Mesothelial cell of epicardium (in vitro differentiated cells): ENCODE measurements at places on chromosomes 2 and 18. TPM values are rescaled to one million over a fixed set of nuclear protein-coding genes. Genes with fewer than 3 reads are reported as not detected.

TRPM8 gene
- not detected in 3 replicates for total RNA-seq

GRCh38 chr18:76234676-76235060 lies 260.4 kb downstream of the ZNF516 start:
- DNase-seq: no peak

GRCh38 chr2:12928197-12928774 lies 211.6 kb downstream of the TRIB2 start:
- DNase-seq: no peak

GRCh38 chr2:24915796-24916195 lies 4.2 kb downstream of the ADCY3 start:
- no peak for DNase-seq

CPSF3 gene
- total RNA-seq: 44.9 to 47.3 TPM (median 45.1 TPM) in 3 replicates

ERLEC1 gene
- 34.2 to 36.8 TPM (median 34.9 TPM) in 3 replicates for total RNA-seq

DNA sequence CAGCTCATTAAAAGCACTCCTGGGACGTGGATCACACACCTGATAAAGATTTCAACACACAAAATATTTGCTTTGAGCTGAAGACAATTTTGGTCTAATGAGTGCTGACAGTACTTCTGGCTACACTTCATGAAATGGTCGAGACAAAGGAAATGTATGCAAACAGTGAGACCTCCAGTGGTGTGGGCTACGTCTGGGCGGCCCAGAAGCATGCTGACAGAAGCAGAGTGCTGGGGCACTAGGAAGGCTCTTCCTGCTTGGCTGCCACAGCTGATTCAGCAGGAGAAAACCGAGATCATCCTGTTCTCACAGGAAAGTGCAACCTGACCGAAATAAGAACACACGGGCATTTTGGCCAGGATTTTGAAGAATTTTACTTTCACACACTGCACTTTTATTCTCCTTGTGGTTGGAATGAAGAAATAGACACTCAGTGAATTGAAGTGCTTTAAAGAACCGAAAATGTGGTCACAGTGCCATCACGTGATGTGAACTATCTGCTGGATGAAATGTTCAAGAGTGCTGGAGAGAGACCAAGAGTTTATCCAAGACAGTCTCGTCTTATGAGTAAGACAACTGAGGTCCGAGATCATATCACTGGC lies 149.5 kb downstream of the CCBE1 start:
- no peak for DNase-seq

- DNase-seq: no peak
Measured at GRCh38 chr2:161100211-161100895, 59.9 kb upstream of the TANK start.

KCNS3 gene
- total RNA-seq: 2.4 to 3.1 TPM (median 2.7 TPM) in 3 replicates

CHST9 gene
- 1.8 to 2.4 TPM (median 2.3 TPM) in 3 replicates for total RNA-seq

DNA sequence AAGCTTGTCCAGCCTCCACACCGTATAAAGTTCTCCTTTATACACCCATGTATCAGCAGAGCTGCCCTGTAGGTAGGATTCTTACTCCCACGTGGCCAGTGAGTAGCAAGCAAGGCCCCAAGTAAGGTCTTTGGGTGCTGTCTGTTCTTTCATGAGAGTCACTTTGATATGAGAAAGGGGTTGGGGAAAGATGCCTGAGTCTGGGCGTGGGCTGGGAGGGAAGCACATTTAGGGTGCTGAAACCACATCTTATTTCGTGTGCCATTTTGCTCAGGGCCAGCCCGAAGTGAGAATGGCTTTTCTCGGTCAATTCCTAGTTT lies 436 bp upstream of the ITPRIPL1 start:
- no peak for DNase-seq

- no peak for DNase-seq
Measured at GRCh38 chr2:215615803-215616174, 179.9 kb upstream of the FN1 start.

ANKRD30BL gene
- total RNA-seq: not detected in 3 replicates

GRCh38 chr2:37827911-37828511 lies 97.1 kb upstream of the RMDN2 start:
- DNase-seq: peak; percentile 46

PXDN gene
- total RNA-seq: 274 to 292 TPM (median 277 TPM) in 3 replicates

GRCh38 chr2:205024822-205025518 lies 479.7 kb downstream of the PARD3B start:
- DNase-seq: no peak

- no peak for DNase-seq
Measured at GRCh38 chr2:181984814-181985631, 630 bp upstream of the PPP1R1C start.

VIT gene
- 0.45 to 0.78 TPM (median 0.73 TPM) in 3 replicates for total RNA-seq

DNA sequence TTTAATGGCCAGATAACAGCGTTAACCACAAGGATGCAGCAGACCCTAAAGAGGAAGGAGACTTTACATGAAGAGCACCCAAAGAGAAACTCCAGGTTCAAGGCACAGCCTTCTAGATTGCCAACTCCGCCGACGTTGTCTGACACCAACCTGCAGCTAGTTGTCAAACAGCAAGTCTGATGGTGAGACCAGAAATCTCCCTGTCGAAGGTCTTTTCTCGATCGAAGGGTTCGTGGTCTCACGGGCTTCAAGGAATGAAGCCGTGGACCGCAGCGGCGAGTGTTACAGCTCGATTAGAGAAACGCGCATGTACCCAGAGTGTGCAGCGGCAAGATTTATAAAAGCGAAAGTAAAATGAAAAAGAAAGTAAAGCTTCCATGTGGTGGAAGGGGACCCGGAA lies 656.3 kb downstream of the XIRP2 start:
- no peak for DNase-seq

CFAP221 gene
- total RNA-seq: 3.5 to 4.6 TPM (median 4.5 TPM) in 3 replicates

DNA sequence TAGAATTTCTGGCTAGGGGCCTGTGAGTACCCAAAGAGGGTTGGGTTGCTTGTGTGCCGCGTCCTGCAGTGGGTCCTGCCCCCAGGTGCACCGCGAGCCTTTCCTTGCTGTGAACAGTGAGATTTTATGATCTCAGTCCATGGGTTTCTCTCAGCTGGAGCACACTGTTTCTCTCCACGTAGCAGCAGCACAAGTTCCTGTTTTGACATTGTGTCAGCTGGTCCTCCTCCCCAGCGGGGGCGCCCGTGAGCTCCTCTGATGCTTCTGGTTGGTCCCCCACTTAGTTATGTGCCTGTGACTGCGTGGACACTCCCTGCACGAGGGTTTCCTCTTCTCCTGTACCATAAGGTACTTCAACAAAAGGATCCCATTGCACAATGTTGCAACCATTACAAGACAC lies 29.8 kb downstream of the TSHZ1 start:
- DNase-seq: no peak

GRCh38 chr18:48138210-48138609 lies 207.8 kb upstream of the SMAD2 start:
- DNase-seq: no peak

- DNase-seq: no peak
Measured at GRCh38 chr2:14015113-14015630, 617.3 kb upstream of the LRATD1 start.

DNA sequence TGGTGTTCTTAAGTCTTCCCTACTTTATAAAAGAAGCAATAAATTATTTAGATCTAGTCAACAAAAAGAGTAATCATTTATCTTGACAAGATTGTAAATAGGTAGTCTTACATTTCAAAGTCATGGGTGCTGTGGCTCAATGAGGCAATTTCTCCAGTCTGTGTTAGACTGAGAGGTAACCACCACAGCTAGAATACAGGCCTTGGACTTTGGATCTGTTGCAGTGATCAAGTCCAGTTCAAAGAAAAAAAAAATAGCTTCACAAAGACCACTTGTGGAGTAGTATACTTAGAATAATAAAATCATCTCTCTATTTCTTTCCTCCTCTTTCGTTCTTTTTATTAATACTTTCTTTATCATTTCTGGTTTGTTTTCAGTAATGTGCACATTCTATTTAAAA lies 93.1 kb upstream of the FSIP2 start:
- no peak for DNase-seq

HYCC2 gene
- 18.9 to 20.3 TPM (median 19.1 TPM) in 3 replicates for total RNA-seq

SLC1A4 gene
- 4.3 to 6.0 TPM (median 5.3 TPM) in 3 replicates for total RNA-seq

SERPINB12 gene
- total RNA-seq: not detected in 3 replicates

- peak; percentile 53 for DNase-seq
Measured at GRCh38 chr2:207166349-207167098, 776 bp upstream of the KLF7 start.

NCKAP1 gene
- 98.9 to 106 TPM (median 104 TPM) in 3 replicates for total RNA-seq

DNA sequence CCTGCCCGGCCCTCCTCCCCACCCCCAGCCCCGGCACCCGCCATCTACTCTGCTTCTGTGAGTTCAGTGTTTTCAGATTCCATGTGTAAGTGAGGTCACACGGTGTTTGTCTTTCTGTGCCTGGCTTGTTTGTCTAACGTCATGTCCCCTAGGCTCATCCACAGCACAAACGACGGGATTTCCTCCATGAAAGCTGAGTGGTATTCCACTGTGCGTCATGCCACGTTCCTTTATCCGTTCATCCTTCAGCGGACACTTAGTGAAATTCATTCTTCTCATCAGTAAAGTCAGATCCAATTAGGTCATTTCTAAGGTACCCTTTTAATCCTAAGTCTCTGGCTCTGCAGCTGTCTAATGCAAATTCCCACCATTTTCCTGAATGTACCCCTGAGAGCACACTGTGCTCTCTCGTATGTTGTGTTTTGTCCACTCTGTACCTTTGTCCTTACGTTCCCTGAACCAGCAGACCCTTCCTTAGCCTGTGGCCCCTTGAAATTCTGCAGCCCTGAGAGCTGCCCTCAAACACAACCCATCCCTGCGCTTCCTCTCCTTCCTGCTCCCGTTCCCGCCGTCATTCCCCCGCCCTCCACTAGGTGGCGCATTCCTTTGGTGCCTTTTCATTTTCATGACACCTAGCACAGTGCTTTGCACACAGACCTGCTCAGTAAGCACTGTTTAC lies 44.1 kb downstream of the TRAPPC12 start:
- no peak for DNase-seq

LRRC30 gene
- not detected in 3 replicates for total RNA-seq

DNA sequence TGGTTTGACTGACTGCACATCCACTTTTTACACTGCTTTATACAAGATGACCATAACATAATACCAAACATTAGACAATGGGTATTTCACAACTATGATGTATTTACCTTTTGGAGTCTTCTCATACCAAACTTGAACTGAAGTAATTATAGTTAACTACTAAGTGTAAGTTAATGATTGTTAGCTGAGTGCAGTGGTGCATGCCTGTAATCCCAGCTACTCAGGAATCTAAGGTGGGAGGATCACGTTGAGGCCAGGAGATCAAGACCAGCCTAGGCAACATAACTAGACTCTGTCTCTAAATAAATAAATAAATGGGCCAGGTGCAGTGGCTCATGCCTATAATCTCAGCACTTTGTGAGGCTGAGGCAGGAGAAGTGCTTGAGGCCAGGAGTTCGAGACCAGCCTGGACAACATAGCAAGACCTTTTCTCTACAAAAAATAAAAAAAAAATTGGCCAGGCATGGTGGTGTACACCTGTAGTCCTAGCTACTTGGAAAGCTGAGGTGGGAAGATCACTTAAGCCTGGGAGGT lies 44.9 kb upstream of the ORC2 start:
- DNase-seq: no peak

EDAR gene
- total RNA-seq: 5.1 to 6.6 TPM (median 5.5 TPM) in 3 replicates

TMEM17 gene
- 4.1 to 4.7 TPM (median 4.2 TPM) in 3 replicates for total RNA-seq

FAM136A gene
- total RNA-seq: 42.7 to 46.5 TPM (median 43.3 TPM) in 3 replicates

- no peak for DNase-seq
Measured at GRCh38 chr2:166181813-166182154, 54.0 kb upstream of the SCN1A start.

TTC39C gene
- 22.9 to 26.6 TPM (median 24.7 TPM) in 3 replicates for total RNA-seq

LBX2 gene
- 0.86 to 1.1 TPM (median 0.89 TPM) in 3 replicates for total RNA-seq

GRCh38 chr18:61963705-61964104 lies 70.9 kb upstream of the RNF152 start:
- no peak for DNase-seq
